ENCODE measurements at places on chromosomes 1 and 21.

GRCh38 chr1:21539933-21540332, 30.7 kb downstream of the ALPL start:
- DNase-seq, result no peak

DNA sequence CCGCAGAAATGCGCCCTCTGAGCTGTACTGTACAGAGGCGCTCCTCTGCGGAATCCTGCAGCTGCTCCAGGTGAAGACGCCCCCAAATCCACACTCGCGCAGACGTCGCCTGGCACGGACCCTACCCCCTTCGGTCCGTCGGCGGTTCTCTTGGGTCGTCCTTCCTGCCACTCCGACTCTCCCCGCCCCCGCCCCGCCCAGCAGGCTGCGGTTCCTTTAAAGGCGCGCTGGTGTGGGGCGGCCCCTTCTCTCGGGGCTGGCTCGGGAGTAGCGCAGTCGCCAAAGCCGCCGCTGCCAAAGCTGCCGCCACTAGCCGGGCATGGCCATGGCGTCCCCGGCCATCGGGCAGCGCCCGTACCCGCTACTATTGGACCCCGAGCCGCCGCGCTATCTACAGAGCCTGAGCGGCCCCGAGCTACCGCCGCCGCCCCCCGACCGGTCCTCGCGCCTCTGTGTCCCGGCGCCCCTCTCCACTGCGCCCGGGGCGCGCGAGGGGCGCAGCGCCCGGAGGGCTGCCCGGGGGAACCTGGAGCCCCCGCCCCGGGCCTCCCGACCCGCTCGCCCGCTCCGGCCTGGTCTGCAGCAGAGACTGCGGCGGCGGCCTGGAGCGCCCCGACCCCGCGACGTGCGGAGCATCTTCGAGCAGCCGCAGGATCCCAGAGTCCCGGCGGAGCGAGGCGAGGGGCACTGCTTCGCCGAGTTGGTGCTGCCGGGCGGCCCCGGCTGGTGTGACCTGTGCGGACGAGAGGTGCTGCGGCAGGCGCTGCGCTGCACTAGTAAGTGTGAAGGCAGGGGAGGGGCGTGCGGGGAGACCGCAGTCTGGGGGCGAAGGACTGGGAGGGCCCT, at the start of gene RASSF5:
RASSF5 (plus strand) TSS at position 248 of the 846 bp plus-strand sequence; CDS start at position 320, 72 bp downstream.
- DNase-seq, result no peak

DNA sequence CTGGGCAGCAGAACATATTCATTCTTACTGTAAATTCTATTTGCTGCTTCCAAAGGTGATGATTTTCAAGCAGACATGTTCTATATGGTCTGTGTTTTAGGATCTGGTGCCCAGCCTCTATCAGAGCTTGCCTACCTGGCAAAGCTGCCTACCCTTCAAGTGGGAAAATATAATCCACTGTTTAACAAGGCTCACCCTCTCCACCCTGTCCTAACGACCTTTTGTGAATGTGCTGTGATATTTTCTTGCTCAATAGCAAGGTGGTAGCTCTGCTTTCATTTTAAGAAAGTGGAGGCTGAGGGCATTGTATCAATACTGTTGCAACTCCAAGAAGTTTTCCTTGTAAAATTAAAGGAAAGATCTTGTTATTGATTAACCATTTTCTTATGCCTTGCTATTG, 26.0 kb upstream of the AGO1 start:
- no peak for DNase-seq

GRCh38 chr1:247115545-247115944, 11.4 kb upstream of the ZNF669 start:
- no peak for DNase-seq

GRCh38 chr1:13967707-13968106, 267.7 kb downstream of the PRDM2 start:
- DNase-seq, result no peak
